NT2/D1 (cell line): ENCODE measurements at places on chromosomes 1 and 21.

DNA sequence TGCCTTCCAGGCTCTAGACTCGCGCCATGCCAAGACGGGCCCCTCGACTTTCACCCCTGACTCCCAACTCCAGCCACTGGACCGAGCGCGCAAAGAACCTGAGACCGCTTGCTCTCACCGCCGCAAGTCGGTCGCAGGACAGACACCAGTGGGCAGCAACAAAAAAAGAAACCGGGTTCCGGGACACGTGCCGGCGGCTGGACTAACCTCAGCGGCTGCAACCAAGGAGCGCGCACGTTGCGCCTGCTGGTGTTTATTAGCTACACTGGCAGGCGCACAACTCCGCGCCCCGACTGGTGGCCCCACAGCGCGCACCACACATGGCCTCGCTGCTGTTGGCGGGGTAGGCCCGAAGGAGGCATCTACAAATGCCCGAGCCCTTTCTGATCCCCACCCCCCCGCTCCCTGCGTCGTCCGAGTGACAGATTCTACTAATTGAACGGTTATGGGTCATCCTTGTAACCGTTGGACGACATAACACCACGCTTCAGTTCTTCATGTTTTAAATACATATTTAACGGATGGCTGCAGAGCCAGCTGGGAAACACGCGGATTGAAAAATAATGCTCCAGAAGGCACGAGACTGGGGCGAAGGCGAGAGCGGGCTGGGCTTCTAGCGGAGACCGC, 2.0 kb upstream of the OLIG2 start:
- no peak for DNase-seq

DNA sequence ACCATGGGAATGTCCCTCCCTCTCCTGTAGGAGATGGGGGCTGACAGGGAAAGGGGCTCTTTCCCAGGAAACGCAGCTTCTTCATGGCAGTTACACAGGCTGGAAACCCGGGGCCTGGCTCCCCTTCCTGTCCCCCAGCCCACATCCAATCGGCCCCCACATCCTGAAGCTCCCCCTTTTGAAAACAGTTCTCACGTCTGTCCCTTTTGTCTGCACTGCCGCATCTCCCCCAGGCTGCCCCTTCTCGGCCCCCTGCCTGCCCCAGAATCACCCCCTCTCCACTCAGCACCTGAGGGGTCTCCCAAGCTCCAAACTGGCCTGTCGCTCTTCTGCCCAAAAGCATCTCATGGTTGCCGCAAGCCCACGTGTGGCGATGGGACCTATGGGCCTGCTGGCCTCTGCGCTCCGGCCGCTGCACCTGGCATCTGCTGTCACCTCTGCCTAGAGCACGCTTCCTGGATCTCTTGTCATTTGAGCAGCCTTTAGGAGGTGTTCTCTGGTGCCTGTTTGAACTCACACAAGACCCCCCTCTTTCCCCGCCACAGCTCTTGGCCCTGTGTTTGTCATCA, 867 bp downstream of the SLC1A7 start:
- DNase-seq, result no peak

DNA sequence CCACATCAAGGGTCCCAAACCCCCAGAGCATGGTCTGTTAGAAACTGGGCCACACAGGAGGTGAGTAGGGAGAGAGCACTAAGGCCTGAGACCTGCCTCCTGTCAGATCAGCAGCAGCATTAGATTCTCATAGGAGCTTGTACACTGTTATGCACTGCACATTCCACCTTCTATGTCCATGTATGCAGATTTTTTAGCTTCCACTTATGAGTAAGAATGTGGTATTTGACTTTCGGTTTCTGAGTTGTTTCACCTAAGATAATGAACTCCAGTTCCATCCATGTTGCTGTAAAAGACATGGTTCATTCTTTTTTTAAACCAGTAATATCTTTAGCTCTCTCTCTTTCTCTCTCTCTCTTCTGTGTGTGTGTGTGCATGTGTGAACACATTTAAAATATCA, 663 bp upstream of the GBP6 start:
- DNase-seq, result no peak

DNA sequence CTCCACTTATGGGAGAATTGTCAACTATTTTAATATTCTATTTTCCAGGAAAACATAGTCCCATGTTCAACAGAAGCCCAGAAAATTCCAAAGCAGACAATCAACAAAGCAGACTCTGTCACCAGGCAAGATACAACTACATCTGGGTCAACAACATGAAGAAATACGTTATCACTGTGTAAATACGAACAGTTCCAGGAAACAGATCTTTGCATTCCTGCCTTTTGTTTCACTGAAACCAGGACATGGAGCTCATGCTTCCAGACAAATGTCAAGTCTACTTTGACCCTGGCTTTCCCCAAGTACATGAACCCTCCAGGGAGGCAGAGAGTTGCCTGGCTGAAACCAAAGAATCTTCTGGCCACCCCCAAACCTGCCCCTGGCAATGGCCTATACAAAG, 106.7 kb downstream of the SETD4 start:
- DNase-seq, result no peak

GRCh38 chr21:33492571-33492970, 1.1 kb upstream of the DNAJC28 start:
- DNase-seq, result no peak

DNA sequence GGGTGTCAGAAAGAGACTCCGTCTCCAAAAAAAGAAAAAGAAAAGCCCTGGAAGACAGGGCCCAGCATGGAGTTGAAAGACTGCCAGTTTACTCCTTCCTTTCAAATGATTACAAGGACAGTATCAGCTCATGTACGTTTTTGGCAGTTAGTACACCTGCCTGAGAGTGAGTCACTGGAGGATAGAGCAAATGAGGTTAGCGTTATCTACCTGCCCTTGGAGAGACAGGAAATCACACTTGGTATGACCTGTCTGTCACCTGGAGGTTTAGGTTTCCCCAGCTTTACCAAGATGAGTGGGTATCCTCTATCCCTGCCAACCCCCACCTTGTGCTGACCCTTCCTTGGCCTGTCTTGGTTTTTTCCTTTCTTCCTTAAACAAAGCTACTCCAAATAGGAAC, 96.8 kb upstream of the BMP8A start:
- DNase-seq, result no peak

- no peak for DNase-seq
Observed at GRCh38 chr1:116265931-116266863, 106.8 kb upstream of the ATP1A1 start.

GRCh38 chr1:205843036-205843859, 6.7 kb downstream of the PM20D1 start:
- DNase-seq, result no peak

- no peak for DNase-seq
Observed at GRCh38 chr1:54118704-54119103, 34.1 kb downstream of the CDCP2 start.

DNA sequence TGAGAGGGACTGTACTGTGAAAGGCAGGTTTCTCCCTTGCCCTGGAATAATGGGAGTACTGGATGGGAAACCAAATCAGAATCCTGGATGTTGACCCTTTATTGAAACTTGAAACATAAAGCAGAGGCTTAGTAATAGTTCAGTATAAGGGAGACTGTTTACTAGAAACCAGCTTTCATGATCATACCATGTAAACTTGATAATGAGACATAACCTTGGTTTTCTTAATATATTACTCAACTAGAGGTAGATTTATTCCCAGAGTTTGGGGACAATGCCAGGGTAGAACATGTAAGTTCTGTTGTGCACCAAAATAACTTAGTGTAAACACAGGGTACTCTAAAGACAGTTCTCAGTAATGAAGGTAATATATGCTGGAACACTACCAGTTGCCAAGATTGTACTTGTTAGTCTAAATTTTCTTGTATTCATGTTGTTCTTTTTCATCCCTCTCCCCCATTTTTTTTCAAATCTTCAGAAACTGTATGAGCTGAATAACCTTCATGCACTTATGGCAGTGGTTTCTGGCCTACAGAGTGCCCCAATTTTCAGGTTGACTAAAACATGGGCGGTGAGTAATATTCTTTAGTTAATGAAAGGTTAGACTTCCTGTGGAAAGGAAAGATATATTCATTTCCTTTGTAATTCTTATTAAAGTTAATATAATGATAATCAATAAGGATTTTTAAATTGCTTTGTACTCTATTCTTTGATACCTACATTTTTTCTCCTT, 49.6 kb downstream of the ANGPTL1 start:
- no peak for DNase-seq
